Neural progenitor cell (in vitro differentiated cells): ENCODE measurements at places on chromosomes 16 and 17. TPM values are rescaled to one million over a fixed set of nuclear protein-coding genes. Genes with fewer than 3 reads are reported as not detected.

DNA sequence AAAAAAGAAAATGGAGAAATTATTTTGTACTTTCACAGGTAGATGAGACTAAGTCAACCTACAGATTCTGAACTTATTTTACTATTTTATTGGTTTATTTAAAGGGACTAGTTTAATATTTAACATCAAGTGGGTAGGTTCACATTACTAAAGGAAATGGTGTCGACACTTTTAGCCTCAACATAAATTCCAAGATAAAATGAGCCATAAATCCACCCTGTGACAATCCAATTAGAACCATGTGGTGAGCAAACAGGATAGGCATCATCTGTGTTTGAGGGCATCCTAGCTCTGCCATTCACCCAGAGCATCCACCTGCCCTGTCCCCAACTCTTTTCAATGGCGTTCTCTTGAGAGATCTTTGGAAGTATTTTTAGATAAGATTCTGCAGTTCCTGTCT is 92.8 kb upstream of the PMFBP1 start:
- DNase-seq = no peak
- H3K27ac ChIP-seq = no peak overlapping the region
- no peaks in the 10 kb centered on the region for H3K27me3 ChIP-seq
- no peaks in the 10 kb centered on the region for H3K36me3 ChIP-seq
- H3K4me1 ChIP-seq = no peaks in the 10 kb centered on the region
- H3K4me3 ChIP-seq = no peak overlapping the region

DNA sequence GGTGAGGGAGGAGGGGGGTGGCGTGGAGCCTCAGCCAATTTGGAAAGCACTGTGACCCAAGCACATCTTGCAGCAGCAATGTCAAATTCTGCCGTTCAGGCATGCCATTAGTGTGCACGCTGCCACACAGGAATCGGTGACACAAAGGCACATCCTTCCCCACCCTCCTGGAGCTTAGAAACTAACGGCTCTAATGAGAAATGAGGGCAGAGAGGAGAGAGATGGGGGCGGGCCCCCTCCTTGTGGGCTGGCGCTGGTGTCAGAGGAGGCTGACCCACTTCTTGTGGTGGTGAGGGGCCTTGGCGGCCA is 94.8 kb downstream of the RTN4RL1 start:
- H3K27ac ChIP-seq = peak overlapping the region; percentile 34
- H3K4me1 ChIP-seq = peaks cover 46% of the 10 kb centered on the region
- no peaks in the 10 kb centered on the region for H3K27me3 ChIP-seq
- DNase-seq = peak; percentile 34
- no peak overlapping the region for H3K4me3 ChIP-seq
- no peaks in the 10 kb centered on the region for H3K36me3 ChIP-seq

GRCh38 chr16:85151603-85152413 is 39.5 kb upstream of the CIBAR2 start:
- H3K4me1 ChIP-seq = no peaks in the 10 kb centered on the region
- H3K27ac ChIP-seq = no peak overlapping the region
- no peak for DNase-seq
- no peaks in the 10 kb centered on the region for H3K27me3 ChIP-seq
- no peaks in the 10 kb centered on the region for H3K36me3 ChIP-seq
- H3K4me3 ChIP-seq = no peak overlapping the region

Gene PRR15L
- not detected in 2 replicates for total RNA-seq

Gene CISD3
- total RNA-seq = 0.60 and 1.0 TPM in 2 replicates

Gene CYBA
- total RNA-seq = 29.9 and 101 TPM in 2 replicates
